ENCODE measurements at places on chromosomes 13 and 19. TPM values are rescaled to one million over a fixed set of nuclear protein-coding genes. Genes with fewer than 3 reads are reported as not detected.

- no peak for DNase-seq
Measured at GRCh38 chr19:11848200-11848593, 329 bp upstream of the ZNF439 start.

DNA sequence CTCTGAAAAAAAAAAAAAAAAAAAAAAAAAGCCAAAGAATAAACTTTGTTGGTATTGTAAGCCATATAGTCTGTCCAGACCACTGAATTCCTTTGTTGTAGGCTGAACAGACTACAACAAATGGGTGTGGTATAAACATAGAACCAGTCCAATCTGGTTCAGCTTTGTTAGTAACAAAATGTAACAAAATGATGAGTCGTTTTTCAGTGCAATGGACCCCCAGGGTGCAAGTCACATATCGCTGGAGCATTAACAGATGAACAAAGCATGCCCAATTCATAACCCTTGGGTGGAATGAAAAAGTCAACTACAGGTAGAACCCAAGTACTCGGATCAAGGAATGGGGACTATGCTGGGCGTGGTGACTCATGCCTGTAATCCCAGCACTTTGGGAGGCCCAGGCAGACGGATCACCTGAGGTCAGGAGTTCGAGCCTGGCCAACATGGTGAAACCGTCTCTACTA, 13.6 kb upstream of the FCHO1 start:
- DNase-seq = no peak

DNA sequence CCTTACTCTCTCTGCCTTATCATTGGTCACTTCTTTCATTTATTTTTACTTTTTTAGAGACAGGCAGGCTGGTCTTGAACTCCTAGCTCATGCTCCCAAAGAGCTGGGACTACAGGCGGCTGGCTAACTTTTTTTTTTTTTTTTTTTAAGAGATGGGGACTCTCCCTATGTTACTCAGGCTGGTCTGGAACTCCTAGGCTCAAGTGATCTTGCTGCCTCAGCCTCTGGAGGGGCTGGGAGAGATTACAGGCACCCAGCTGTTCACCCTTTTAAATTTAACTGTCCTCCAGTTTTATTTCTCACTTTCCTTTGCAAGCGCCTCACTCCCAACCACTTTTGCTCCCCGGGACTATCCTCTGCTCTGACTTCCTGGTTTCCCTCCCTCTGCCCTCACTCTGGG, 5.6 kb upstream of the CLDN10 start:
- DNase-seq = no peak

DNA sequence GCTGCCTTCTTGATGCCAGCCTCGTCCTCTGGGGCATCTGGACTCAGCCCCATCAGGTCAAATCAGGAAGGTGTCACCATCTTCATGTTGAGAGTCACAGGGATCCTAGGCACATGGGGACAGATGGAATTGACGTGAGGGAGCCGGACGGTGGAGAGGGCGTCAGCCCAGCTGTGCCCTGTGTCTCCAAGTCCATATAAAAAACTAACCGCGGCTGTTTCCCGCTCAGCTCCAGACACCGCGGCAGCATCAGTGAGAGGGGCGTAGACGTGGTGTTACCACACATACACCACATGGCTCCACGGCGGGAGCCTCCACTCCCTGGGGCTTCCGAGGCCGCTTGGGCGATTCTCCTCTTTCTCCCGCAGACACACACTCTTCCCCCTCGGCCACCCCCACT, 5.6 kb upstream of the PRR36 start:
- no peak for DNase-seq

GRCh38 chr19:40282920-40283319, 2.2 kb downstream of the AKT2 start:
- no peak for DNase-seq

GRCh38 chr19:55554302-55554701, 9.0 kb upstream of the SBK3 start:
- no peak for DNase-seq

- DNase-seq = no peak
Measured at GRCh38 chr19:46144756-46145155, 3.3 kb upstream of the IGFL2 start.

DNA sequence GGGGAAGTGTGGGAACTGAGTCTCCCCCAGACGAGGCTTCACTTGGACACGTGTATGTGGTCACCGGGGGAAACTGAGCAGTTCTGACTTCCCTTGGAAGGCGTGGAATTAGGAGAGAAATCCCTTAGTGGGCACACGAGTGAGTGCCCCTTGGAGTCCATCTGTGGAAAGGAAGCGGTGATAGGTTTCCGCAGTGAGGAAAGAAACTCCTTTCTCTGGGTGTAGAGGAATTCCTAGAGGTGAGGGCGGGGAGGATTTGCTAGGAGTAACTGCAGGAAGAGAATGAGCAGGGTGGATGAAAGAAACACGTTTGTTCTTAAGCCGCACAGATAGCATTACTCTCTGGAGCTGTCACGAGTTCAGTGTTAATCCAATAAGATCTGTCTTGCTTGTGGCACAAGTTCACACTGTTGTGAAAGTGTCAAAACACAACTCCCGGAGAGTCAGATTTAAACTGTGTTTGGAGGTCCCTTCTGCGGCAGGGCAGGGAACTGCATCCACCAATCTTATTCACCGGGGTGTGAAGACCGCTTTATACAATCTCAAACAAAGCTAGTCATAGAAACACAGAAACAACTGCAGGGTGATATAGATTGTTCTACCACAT, 1.2 kb downstream of the KL start:
- DNase-seq = peak; percentile 56

DNA sequence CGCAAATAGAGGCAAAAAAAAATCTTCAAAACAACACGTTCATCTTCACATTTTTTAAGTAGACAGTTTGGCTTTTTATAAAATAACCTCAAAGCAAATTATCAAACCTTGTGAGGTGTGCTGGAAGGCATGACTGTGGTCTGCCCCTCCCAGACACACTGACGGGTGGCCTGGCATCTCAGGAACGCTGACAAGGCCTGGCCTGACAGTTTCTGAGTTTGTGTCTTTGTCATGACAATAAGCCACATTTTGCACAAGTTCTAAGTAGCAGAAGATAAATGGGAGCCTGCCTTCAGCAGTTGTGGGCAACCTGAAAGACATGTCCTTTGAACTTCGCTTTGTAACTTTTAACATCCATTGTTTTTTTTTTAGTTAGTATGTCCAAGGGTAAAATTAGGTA, 38.5 kb downstream of the SOX21 start:
- no peak for DNase-seq

DNA sequence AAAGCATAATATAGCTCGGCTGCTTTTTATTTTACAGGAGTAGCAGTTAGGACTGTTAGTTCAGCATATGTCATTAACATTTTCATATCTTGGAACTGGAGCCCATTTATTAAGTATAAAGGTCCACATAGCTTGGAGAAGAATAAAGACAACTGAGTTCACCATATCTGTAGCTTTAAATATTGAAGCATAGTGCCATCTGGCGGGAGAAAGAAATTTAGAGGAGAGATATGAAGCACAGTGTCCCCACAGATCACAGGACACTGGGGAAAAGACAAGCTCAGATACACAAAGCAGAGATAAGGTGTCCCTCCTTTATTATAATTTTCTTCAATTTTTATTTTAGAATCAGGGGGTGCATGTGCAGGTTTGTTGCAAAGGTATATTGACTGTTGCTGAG, 104.7 kb upstream of the FREM2 start:
- DNase-seq = no peak

DNA sequence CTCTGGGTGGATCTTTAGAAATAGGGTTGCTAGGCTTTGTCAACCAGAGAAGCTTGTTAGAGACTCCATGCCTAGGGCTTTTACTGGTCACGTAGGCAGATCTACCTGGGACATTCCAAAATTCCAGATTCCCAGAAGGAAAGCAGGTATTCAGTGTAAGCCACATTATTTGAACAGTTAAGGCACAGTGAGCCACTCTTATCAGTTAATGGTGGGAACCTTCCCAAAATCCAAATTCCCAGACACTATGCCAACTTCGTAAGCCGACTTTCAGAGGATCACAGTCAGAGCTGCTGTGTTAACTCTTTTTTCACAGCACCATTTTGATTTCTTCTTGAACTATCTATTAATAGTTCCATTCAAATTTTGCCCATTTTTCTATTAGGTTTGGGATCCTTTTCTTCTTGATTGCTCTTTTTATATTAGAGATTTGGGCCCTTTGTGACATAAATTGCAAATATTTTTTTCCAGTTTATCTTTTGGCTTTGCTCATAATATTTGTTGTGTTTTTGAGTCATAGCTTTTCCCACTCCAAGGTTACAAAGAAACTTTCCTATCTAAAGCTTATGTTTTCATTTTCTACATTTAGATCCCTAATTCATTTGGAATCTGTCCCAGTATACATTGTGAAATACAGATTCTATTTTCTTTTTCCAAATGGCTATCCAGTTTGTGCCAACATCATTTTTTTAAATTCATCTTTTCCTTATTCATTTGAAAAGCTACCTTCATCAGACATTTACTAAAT, 77.3 kb downstream of the DHRS12 start:
- no peak for DNase-seq

GRCh38 chr13:24161010-24161775, 673 bp downstream of the SPATA13 start:
- peak; percentile 57 for DNase-seq

DNA sequence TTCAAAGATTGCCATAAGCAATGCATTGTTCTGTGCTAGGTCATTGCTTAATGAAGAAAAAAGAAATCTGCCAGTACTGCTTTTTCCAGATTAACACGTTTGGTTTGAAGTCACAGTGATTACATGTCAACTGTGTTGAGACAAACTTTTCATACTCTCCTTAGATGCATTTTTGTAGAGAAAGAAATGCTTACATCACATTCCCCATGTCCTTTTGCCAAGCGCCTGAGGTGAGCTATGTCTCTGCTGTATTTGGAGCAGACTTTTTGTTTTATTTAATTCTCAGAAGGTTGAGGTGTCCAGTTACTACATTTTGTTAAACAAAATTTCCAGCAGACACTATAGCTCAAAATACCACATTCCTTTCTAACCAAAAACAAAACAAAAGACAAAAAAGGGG, 16.2 kb downstream of the LACC1 start:
- DNase-seq = no peak

GRCh38 chr13:42534785-42535184, 39.2 kb upstream of the TNFSF11 start:
- no peak for DNase-seq

- DNase-seq = no peak
Measured at GRCh38 chr19:31334849-31335624, 14.2 kb downstream of the TSHZ3 start.

DNA sequence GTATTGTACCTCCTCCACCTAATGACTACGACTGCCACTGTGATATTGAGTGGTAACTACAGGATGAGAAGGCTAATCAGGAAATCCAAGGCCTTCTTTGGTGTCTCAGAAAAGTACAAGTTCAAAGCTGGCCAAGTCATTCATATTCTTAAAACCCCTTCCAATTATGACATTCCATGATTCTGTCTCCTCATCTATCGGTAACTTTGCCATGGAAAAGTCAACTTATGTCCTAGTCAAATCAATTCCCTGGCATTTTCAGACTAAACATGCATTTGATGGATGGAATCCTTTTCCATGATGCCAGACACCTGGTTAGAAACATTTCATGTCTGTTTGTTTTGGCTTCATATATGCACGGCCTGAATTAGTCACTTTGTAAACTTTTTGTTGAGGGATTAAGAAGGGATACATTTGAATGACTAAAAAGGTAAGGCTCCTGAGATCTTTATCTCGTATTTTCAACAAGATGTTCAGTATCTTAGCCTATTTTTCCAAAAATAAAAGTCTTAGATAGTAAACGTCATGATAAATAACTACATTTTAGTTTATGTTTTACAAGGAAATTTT, 186.5 kb downstream of the NHLRC3 start:
- no peak for DNase-seq

GRCh38 chr19:14142262-14143190, 6.1 kb upstream of the ASF1B start:
- DNase-seq = no peak

GRCh38 chr19:1173845-1174809, at the start of gene SBNO2:
TSS of gene SBNO2 (minus strand) at chr19:1174268. CDS start at chr19:1154276, 19,992 bp downstream.
- peak; percentile 89 for DNase-seq

DNA sequence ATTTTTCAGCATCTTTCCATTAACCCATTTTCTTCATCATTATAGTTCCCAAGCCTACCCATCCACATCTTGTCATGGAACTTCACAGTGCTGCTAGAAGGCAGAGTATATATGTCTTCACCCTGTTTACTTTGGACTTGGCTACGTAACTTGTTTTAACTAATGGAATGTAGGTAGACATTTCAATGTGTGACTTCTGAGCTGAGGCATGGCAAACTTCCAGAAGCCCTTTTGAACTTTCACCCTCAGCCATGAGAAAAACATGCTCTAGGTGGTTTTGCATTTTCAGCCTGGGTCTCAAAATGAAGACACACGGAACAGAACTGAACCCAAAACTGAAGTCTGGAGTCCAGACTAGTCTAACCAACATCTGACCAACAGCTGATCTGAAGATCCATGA, 3.2 kb downstream of the TEX30 start:
- no peak for DNase-seq

GRCh38 chr13:27338816-27339215, 68.2 kb downstream of the RASL11A start:
- DNase-seq = peak; percentile 56

DNA sequence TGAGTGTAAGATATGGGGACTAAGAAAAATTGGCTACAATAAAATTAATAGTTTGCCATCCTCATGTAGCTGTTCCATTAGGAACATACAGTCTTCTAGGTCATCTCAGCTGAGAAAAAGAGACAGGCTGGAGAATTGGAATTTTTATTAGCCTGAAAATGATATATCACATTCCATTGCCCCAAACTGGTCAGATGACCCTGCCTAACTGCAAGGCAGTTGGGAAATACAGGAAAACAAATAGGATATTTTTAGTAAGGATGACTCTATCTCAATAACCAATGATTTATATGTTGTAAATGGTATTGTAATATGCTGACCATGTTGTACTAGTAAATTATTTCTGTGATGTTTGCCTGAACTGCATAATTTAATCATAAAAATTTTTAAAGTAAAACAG, 673.8 kb downstream of the PCDH9 start:
- no peak for DNase-seq

- DNase-seq = no peak
Measured at GRCh38 chr13:113155982-113156655, 2.3 kb upstream of the PROZ start.

Gene IFI30
- 38.3 TPM for total RNA-seq

Gene CNFN
- 4.1 TPM for total RNA-seq

Gene DAND5
- not detected for total RNA-seq

Gene EDNRB
- 21.7 TPM for total RNA-seq

Gene CRX
- not detected for total RNA-seq

Gene PLIN4
- 0.21 TPM for total RNA-seq

Gene TLE5
- 144 TPM for total RNA-seq

Gene KLK2
- not detected for total RNA-seq

All from Caco-2 (cell line).